ENCODE measurements at places on chromosomes 1 and 21. TPM values are rescaled to one million over a fixed set of nuclear protein-coding genes. Genes with fewer than 3 reads are reported as not detected.
A peak's percentile ranks its signal among the peaks of the same experiment; 100 is the strongest.

Gene BCAN
- polyA plus RNA-seq: not detected

DNA sequence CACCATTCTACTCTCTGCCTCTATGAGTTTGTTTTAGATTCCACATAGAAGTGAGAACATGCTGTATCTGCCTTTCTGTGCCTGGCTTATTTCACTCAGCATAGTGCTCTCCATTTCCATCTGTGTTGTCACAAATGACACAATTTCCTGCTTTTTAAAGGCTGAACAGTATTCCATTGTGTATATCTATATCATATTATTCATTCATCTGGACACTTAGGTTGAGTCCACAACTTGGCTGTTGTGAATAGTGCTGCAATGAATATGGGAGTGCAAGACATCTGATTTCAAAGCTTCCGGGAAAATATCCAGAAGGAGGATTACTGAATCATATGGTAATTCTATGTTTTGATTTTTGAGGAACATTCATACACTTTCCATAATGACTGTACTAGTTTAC, 20.1 kb upstream of the DONSON start:
- no peak for DNase-seq

DNA sequence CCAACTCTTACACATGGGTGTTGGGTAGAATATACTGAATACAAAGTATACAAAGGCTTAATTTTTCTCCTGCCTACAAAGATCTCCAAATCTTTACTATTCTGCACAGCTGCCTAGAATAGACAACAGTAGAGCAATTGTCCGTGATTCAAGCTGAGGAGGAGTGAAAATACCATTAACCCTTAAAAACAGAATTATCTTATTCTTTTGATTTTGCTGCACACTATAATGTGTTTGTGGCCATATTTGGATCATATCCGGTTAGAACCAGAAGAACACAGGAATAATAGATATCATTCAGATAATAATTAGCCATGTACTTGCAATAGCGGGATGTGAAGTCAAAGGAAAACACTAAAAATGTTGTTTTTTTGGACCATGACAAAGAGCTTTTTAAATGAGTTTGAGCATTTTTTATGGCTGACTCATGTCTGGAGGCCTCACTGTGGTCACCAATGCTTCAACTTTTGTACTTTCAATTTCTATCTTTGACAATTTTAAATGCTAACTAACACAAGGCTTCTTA, 197.6 kb upstream of the FOXD3 start:
- DNase-seq: no peak

Gene AQP10
- polyA plus RNA-seq: not detected

GRCh38 chr1:109739738-109740614, 862 bp downstream of the GSTM3 start:
- peak; percentile 56 for DNase-seq

DNA sequence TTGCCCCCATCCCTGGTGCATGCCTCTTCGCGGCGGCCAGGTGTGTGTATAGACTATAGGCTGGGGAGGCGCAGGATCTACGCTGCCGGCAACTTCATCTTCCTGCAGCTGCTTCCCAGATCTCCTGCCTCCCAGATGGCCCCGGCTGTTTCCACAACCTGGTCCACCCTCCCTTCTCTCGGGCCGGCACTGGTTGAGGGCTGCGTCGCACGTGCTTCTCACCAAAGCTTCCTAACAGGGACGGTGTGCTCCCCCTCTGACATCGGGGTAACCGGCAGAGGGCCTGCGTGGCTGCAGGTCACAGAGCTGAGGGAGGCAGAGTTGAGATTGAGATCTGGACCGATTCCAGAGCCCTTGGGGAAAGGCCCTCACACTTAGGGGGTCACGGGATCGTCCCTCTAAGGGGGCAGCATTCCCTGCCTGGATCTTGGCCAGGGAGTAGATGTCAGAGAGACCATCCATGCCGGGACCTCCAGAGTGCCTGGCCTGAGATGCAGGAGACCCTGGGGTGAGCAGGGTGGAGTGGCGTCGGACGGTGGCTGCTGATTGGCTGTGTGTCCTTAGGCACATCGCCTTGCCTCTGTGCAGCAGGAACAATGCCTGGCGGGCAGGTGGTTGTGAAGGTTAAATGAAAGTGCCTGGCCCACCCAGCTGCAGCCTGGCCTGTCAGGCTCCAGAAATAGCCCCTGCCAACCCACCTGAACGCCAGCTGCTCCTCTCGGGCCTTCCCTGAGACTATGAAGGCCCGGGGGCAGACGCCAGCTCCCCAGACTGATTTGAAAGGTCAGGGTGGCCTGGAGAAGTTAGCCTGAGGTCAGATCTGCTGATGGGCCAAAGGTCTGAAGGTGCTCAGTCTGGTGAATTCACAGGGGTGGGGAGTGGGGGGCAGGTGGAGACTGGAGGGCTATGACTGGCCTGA, 6.1 kb upstream of the MASP2 start:
- DNase-seq: no peak

- DNase-seq: no peak
These were observed 124.0 kb downstream of the EDEM3 start for GRCh38 chr1:184630679-184631060.

- no peak for DNase-seq
These were observed 259.9 kb downstream of the FOXD2 start for GRCh38 chr1:47697616-47698335.

Gene BCL2L15
- polyA plus RNA-seq: 2.1 TPM

Gene PCP4L1
- not detected for polyA plus RNA-seq

DNA sequence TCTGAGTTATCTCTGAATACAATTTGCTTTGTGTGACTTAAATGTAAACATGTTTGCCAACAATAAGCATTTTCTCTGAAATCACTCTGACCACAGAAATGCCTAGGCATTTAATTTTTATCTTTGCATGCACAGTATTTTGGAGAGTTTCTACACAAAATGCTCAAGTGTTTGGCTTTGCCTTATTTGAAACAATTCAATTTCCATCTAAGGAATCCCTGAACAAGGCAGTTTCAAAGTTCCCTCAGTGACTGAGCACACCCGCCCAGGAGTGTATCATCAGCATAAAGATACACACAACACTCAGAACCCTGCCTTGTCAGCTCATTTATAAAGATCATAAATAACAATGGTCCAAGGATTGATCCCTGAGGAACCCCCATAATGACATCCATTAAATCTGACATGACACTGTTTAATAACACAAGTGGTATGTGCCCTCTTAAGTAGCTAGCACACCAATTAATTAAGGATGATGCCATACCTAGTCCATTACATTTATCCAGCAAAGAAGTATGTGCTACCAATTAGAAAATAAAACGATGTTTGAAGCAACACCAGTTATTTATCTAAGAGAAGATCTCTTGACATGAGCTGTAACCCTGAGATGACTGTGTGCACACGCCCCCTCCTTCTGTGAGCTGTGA, 585.8 kb downstream of the ADGRL2 start:
- no peak for DNase-seq

DNA sequence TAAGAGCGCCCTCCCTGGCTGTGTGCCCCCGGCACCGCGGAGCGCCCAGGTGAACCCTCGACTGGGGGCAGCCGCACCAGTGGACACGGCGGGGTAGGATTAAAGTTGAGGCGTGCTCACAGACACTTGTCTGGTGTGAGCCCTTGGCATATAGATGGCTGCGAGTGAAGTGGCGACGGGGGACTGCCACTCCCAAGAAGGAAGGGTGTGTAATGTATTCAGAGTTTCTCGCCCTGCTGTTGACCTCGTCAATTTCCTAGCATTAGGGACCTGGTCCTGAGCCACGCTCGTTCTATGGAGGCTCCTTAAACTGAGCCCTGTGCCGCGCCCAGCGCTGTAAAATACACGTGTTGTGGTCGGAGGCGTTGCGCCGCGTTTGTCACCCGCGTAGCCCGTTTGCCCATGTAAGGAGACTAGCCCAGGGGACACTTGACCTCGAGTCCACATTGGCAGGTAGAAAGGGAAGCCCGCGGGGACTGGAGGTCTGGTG, 554 bp downstream of the EVA1C start:
- no peak for DNase-seq

Gene PLA2G2F
- not detected for polyA plus RNA-seq

Gene CASQ2
- not detected for polyA plus RNA-seq

DNA sequence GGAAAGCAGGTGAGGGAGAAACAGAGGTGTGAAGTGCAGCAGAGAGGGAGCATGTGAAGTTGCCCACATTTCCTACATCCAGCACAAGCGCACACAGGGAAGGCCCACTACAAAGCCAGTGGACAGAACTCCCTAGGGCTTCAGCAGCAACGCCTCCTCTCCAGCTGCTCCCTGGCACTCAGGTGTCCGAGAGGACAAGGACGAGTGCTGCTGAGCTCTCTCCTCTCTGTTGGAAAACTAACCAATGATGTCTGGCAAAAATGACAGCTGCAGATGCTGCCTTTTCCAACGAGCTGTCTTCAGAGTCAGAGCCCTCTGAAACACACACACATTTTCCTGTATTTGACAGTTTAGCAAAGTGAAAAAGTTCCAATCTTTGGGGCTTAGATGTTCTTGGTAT, 86.8 kb downstream of the HSF2BP start:
- no peak for DNase-seq

DNA sequence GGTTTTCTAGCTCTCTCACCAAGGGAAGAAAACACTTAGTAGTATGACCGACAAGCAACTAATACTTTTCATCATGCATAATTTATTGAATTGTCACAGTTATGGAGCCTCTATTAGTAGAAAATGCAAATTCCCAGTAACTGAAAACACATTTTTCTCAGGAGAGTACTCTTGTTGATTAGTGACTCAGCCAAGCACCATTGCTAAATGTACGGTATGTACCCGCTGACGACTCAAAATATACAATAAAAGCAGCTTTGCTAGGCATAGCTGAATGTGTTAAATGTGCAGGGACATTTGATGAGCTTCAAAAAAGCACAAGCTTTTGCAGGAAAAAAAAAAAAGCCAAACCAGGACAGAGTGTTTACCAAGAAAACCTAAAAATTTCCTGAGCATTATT, 63.9 kb downstream of the WDR64 start:
- no peak for DNase-seq

GRCh38 chr1:24018611-24019580, 38.8 kb upstream of the SRSF10 start:
- peak; percentile 90 for DNase-seq

DNA sequence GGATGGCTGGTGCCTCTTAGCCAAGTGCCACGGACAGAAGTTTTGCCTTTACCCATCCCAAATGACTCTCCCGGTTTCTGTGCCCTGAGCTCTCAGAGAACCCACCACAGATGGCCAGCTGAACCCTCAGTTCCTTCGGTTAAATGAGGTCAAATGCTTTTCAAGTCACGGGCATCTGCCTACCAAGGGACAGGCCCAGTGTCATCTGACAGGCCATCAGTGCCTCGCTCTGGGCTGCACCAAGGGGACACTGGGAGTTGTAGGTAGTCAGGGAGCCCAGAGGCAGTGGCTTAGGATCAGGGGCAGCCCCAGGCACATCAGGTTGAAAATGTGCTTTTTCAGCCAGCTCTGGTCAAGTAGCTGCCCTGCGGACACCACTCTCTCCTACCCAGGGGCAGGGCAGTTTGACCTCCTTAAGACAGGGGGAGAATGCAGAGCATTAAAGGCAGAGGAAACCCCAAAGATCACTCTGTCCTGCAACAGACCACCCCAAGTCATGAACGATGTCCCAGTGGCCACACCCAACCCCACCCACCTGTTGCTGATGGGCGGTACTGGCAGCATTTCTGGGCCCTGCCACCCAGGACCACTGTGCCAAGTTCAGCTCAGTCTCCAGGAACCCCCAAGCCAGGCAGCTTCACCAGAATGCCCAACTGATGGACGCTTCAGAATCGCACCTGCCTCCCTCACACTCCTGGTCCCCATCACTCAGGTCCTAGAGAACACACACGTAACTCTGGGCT, 60.7 kb downstream of the CASZ1 start:
- DNase-seq: no peak

DNA sequence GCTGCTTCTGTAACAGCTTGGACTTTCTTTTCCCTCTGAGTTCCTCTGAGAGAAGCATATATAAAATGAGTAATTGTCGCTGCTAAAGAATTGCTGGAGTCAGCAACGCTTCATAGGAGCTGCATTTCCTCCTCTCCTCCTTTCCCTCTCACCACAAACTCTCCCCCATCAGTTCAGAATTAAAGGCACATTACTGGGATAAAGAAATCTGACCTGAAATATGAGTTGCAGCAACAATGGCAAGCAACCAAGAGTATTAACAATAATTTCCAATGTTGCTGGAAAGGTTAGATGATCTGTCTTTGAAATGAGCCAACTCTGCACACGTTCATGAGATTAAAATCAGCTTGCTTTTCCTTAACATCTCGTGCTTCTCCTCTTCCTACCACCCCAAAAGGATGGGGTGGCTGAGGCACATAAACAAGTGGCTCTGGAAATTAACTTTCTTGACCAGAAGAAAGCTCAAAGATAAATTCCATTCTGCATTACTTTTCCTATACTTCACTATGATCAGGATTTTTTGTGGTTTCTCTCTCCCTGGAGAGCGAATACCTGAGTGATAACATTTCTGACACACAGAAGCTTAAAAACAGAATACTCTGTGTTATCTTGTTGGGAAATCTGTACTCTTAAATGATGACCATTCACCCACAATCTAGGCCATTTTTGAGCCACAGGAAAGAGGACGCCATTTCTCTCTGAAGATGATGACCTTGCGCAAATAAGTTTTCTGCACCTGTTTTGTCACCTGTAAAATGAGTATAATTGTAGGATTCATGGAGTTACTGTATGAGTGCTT, 90.2 kb downstream of the TGFBR3 start:
- no peak for DNase-seq

GRCh38 chr1:102252731-102253505, 256.2 kb upstream of the OLFM3 start:
- DNase-seq: no peak

- DNase-seq: no peak
These were observed 295.4 kb upstream of the DAB1 start for GRCh38 chr1:57719274-57719673.

Gene SH3BGR
- 2.0 TPM for polyA plus RNA-seq

DNA sequence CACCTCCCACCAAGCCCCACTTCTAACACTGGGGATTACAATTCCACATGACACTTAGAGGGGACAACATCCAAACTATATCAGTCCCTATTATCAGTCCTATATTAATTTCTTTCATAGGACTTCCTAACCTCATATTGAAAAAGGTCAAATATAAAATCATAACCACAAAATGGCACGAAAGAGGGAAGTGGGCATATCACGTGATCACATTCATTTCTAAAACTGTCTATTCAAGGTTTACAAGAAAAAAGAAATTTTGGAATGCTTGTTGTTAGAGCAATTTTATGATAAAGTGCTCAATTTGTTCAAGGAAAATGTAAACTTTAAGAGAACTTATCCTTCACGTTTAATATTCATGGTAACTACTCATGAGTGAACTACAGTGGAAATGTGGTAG, 13.2 kb upstream of the CDC7 start:
- no peak for DNase-seq

GRCh38 chr1:18991585-18991984, 35.1 kb upstream of the IFFO2 start:
- DNase-seq: no peak

- DNase-seq: peak; percentile 68
These were observed 6.5 kb upstream of the FGGY start for GRCh38 chr1:59290193-59290949.
